Stimulated activated CD8-positive, alpha-beta memory T cell treated with anti-CD3 and anti-CD28 coated beads, Interleukin-4, amount 100 ng/mL, for 24 hours (primary cell): ENCODE measurements at places on chromosomes 6 and 20.

GRCh38 chr6:170035901-170036304 lies 255.0 kb downstream of the DLL1 start:
- DNase-seq = no peak

GRCh38 chr6:35776364-35777215 lies at the start of gene CLPSL2:
TSS of gene CLPSL2 (plus strand) at chr6:35776598. CDS start at chr6:35776619, 21 bp downstream.
- no peak for DNase-seq

- no peak for DNase-seq
These were observed 128.6 kb upstream of the SPACA1 start for GRCh38 chr6:87919001-87919400.

DNA sequence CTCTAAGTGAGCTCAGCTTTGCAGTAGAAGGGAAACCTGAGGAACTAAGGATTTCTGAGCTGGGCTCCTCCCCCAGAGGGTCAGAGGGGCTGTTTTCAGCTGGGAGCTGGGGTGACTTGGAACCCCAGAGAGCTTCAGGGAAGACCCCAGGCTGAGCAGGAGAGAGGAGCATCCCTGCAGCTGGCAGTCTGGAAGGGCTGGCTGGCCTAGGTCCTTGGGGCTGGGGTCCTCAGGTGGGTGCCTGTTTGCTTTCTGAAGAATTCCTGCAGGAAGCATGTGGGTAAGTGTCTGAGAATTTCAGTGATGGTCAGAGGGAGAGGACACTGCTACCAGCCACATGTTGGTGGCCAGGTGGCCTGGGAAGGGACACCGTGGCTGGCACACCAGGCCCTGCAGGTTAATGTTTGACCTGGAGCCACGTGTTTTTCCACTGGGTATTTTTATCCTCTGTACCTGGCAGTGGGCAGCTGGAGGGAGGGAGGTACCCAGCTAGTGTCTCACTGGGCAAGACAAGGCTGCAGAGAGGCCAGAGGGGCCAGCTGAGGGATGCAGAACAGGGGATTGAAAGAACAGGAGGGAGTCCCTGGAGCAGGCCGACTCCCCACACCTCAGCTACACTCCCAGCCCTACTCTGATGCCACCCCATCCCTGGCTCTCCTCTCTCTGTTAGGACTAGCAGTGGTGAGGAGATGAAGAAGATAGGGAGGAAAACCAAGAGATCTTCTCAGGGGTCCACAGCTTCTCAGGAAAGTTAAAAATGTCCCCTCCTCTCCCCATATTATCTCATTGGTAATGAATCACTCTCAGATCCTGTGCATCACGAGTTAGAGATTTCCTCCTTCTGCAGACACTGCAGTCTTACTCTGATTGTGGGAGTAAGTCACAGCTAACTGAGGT lies 143.6 kb downstream of the VEGFA start:
- DNase-seq = no peak

GRCh38 chr6:80211286-80211685 lies 104.8 kb downstream of the BCKDHB start:
- DNase-seq = no peak

DNA sequence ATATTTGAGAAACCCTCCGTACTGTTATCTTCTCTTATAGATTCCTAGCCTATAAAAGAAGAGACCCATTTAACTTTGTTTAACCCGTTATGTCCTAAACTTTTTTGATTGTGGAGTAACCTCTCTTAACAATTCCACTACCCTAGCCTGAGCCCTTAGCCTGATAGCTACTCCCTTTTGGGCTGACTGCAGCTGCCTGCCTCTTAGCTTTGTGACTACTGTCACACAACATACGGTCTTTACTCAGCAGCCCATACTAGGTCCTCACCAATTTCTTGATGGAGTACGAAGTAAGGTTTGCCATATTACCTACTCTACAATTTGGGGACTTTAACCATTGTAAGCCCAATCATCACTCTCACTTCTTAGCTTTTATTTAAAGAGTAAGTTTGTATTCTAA lies 72.7 kb downstream of the QRSL1 start:
- DNase-seq = no peak

DNA sequence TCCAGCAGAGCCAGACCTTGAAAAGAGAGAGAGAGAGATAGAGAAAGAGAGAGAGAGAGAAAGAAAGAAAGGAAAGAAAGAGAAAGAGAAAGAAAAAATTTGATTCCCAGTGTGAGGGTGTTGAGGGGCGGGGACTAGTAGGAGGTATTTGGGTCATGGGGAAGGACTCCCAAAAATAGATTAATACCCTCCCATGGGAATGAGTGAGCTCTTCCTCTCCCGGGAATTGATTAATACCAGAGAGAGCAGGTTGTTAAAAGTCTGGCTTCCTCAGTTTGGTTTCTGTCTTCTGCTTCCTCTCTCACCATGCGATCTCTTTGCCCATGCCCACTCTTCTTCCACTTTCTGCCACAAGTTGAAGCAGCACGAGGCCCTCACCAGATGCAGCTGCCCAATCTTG lies 28.8 kb upstream of the CFAP206 start:
- no peak for DNase-seq

DNA sequence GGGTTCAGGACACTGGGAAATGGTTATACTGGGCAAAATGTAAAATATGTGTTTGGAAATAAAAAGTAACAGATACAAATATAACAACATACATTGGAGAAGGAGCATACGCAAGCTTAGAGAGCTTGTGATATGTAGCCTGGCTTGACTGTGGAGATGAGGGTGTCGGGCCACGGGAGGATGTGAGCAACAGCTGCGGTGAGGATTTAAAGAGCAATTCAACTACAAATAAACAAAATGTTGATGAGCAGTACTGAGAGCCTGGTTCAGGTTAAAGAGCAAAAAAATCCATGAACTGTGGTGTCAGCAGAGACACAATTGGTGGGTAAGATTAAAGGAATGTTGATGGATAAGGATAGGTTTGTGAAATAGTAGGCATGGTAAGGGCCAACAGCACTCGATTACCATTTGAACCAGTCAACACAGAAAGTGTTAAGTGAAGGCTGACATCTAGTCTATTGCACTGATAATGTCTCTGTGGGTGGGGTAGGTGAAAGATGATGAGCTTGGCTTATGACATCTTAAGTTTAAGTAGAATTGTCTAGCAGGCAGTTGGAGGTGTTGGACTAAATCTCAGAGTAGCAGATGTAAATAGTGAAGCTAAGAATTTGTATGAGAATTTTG lies 723.2 kb downstream of the EPM2A start:
- DNase-seq = no peak

DNA sequence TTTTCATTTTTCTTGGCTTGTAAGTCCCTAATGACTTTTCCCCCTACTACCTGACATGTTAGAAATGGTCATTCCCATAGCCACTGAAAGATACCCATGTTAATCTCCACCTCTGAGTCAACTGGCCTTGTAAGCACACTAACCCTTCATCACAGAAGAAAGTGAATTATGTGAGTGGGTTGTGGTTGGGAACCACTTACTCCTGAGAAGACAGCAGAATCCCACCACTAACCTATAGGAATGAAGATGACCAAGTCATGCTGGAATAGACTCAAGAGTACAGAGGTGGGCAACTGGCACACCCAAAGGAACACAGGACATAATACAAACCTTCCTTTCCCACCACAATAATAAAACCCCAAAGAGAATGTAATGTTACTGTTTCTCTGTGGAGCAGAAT lies 30.1 kb downstream of the RAMACL start:
- DNase-seq = no peak

DNA sequence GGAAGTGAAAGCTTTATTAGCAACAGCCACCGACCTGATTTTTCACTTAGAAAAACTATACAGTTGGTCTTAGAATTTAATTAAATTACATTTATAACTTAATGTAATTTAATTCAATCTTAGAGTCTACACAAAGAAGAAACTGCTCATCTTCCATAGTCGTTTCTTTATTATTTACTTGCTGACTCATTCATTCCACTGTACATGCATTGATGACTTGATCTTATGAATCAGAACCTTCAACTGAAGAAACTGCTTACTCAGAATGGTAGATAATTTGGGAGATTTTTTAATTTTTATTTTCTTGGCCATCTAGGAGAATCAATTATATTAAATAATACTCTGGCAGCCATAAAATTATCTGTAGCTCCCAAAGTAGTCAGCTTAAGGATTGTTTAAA lies 1021.6 kb upstream of the FLRT3 start:
- DNase-seq = no peak

DNA sequence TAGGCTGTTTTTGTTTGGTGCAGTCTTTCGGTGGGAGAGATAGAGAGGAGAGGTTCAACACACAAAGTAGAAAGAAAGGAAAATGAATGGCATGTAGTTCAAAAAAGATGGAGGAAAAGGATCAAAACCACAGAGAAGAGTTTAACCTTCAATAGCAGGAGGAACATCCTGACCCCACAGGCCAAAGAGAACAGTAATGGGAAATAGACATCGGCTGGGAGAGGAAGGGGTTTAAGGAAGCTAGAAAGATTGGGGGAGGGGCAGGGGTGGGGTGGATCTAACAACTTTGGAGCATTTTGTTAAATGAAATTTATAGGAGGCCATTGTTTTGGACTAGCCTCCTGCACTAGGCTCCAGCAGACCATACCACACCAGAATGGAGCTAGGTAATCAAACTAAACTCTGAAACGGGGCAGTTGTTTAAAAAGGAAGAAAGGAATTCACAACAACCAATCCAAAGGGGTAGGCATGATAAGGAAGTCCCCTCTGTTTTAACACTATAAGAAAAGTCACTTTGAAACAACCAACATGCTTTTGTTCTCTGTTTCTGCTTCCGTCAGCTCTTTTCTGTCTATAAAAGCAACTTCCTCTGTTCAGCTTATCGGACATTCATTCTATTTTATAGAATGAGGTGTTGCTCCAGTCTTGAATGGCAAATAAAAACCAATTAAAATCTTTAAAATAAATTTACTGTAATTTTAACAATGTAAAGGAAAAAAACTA lies 82.6 kb downstream of the EPB41L2 start:
- no peak for DNase-seq

- no peak for DNase-seq
These were observed 25.3 kb upstream of the RIPOR2 start for GRCh38 chr6:24960991-24961475.

GRCh38 chr20:1034415-1034789 lies 32.3 kb upstream of the RSPO4 start:
- DNase-seq = no peak

GRCh38 chr20:10336959-10337729 lies 96.9 kb downstream of the MKKS start:
- no peak for DNase-seq

DNA sequence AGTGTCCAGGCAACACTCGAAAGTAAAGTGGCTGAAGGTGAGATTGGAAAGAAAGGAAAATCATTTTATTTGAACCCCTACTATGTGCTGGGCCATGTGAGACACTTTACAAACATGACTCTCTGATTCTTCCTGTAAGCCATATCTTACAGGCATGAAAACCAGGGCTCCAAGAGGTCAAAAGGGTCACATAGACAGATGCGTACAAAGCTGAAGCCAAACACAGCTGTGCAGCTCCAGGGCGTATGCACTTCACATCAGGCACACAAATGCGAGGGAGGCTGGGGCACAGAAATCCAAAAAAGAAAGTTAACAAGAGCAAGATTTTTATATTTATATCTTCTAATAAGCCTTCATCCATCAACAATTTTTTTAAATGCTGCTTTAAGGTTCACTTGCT lies 176.5 kb downstream of the PHACTR1 start:
- no peak for DNase-seq

DNA sequence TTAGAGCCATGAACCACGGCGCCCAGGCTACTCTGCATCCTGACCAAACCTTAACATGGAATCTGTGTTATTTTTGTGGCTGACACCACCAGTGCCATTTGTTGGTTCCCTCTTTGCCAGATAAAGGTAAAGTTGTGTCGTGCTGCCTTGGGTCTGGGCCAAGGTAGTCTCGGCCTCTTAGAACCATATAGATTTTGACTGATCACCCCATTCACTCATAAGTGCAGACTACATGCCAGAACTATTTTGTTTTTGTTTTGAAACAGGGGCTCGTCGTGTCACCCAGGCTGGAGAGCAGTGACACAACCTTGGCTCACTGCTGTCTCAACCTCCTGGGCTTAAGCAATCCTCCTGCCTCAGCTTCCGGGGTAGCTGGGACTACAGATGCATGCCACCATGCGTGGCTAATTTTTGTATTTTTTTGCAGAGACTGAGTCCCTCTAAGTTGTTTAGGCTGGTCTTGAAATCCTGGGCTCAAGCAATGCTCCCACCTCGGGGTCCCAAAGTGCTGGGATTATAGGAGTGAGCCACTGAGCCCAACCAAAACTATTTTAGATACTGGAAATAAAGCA lies 19.2 kb upstream of the RIPOR3 start:
- DNase-seq = no peak

- DNase-seq = no peak
These were observed 59.4 kb downstream of the TRIM27 start for GRCh38 chr6:28864326-28864923.
